Lower lobe of right lung (tissue), 2 donors: ENCODE measurements at places on chromosomes 1 and 21.

DNA sequence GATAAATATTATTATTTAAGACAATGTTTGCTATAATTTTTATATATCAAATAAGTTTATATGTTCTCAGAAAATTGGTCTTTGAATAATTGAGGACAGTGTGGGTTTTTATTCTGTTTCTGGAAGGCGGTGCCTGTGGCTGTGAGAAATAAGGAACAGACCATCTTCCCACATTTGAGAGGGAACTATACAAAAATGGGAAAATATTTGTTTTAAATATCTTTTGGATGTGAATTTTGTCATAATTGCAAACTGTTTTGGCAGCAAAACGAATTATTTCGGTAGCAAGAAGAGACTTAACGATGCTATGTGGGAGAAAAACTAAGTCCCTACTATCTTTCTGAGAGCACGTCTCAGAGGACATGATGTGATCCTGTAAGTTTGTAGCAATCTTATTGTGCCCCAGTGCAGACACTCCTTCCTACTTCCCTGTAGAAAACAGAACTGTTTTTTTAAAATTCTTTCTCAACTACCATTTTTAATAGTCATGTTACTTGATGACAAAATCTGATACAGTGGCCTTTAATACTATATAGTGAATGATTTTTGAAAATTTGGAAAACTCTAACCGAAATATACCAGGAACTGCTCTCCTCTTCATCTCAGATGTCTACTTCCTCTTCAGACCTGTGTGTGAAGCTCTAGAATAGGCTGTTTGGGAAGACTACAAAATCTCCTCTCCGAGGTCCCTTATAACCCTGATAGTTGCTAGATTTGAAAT, 25.4 kb downstream of the PTPRC start:
- DNase-seq: no peak

DNA sequence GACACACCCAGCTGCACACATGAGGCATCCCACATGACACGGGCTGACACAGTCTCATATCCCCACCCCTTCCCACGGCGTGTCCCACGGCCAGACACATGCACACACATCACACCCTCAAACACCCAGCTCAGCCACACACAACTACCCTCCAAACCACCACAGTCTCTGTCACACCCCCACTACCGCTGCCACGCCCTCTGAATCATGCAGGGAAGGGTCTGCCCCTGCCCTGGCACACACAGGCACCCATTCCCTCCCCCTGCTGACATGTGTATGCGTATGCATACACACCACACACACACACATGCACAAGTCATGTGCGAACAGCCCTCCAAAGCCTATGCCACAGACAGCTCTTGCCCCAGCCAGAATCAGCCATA, 22.6 kb downstream of the PODN start:
- no peak for DNase-seq

- no peak for DNase-seq
Observed at GRCh38 chr1:237799762-237800474, 90.8 kb downstream of the ZP4 start.

DNA sequence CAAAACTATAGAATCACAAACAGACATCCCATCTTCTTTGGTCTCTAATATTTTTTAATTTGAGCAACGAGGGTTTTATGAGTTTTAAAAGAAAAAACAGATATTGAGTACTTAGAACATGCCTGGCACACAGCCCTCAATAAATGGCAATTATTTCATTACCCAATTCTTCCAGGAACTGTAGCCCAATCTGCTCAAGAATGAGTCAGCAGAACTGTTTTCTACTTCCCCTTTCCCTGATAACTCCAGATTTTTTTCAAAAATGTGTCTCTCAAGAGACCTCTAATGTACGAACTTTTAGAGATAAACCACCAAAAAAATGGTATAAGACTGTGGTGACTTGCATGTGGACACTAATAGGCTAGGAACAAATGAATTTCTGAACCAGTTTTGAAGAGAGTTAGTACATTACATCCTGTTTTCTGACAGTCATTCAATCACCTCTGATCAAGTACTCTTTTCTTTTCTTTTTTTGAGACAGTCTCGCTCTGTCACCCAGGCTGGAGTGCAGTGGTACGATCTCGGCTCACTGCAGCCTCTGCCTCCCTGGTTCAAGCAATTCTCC, 11.5 kb downstream of the ABL2 start:
- no peak for DNase-seq

GRCh38 chr1:171816300-171816901, 24.9 kb upstream of the DNM3 start:
- no peak for DNase-seq
